ENCODE measurements at places on chromosomes 12 and 14.

DNA sequence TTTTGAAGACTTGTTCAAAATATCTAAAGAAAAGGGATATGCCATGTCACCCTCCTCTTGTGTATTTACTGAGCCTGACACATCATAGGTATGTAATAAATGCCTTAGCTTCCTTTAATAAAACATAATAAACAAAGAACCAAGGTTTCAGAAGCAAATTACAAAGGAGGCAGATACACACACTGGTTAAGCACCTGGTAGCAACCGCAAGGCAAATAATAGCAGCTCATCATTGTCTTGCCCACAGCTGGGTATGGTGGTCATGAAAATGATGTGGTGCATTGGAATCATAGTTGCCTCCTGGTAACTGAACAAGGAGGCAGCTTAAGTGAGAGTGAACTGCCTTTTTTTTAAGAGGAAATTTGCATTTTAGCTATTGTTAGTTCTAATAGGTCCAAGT, 39.0 kb downstream of the PAX9 start:
- no peak for DNase-seq

DNA sequence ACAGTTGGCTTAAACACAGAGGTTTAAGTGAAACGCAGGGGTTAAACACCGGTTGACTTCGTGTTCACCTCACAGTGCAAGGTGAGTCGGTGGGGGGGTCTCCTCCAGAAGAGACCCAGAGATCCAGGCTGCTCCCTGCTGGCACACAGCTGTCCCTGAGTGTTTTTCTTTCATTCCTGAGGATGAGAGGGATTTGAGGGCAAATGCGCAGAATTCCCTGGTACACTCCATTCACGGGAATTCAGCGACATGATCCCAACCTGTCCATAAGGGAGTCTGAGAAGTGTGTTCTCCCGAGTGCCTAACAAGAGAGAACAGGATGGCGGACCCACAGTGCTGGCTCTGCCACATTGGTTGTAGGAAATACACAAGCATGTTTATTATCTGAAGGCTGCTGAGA, 107.2 kb upstream of the ESRRB start:
- no peak for DNase-seq

GRCh38 chr12:43069768-43070221, 480.2 kb upstream of the PRICKLE1 start:
- no peak for DNase-seq

DNA sequence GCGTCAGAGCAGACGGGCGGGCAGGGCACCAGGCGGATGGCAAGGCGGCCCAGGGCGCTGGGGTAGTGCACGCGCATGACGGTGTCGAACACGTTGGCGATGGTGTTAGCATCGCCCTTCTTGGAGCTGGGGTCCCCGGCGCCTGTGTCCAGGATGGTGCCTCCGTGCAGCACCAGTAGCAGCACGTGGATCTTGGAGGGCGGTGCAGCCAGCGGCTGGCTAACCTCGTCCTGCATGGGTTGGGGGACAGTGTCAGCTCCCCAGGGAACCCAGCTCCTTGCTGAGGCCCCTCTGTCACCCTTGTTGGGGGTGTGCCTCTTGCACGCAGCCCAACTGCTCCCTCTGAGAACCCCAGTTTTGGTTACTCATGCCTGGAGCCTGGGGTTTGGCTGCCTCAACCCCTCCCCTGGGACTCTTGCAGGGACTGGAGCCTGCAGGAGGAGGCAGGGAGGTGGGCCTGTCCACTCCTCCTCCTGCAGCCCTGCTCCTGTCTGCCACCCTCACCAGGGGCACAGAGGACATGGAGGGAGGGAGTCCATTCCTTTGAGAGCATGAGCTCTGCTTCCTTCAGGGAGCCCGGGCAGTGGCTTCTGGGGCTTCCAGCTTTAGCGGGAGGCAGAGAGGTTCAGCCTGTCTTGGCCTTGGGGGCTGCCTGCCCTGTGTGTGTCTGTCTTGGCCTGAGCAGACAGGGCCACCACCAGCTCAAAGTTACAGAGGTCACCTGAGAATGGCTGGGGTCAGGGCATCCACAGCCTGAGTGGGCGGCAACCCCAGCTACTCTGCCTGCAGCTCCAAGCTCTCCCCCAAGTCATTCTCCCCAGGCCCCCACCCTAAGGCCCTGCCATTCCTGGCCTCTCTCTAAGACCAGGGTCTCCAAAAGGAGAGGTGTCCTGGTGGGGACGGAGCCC, 17.1 kb downstream of the ARL6IP4 start:
- no peak for DNase-seq

GRCh38 chr14:68785534-68786490, 7.1 kb downstream of the ZFP36L1 start:
- peak; percentile 41 for DNase-seq

GRCh38 chr12:94532490-94533422, 73.1 kb upstream of the CEP83 start:
- DNase-seq: peak; percentile 79

DNA sequence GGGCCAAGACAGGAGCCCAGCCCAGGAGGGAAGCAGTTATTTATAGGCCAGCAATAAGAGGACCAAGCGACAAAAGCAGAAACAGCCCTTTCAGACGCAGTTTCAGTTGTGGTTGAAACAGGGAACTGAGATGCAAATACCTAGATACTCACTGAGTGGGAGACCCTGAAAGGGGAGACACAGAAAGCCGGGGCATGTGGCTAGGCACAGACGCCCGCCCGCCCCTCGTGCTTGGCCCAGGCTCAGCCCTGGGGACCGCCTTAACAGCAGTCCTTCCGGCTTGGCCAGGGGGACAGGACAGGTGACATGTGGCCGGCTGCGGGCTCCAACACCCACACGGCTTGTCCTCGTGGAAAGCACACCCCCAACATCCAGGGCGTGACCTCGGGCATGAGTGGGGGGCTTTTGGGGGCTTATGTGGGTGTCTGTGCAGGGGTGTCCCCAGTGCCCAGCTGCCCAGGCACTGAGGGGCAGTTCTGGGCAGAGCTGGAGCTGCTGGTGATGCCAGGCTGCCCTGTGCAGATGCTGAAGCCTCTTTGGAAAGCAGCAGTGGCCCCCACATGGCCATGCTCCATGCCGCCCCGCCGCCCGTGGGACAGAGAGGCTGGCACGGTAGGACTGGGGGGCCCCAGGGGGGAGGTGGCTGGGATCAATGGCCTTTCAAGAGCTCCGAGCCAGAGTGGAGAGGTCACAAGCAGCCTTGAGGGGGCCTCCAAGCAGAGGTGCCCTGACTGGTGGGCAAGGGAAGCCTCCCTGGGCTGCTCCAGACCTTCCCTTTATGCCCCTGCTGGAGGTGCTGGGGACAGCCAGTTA, 2.1 kb downstream of the PLD4 start:
- no peak for DNase-seq
